Activated naive CD4-positive, alpha-beta T cell treated with anti-CD3 and anti-CD28 coated beads for 36 hours (primary cell): ENCODE measurements at places on chromosomes 5 and 9. TPM values are rescaled to one million over a fixed set of nuclear protein-coding genes. Genes with fewer than 3 reads are reported as not detected.
A peak's percentile ranks its signal among the peaks of the same experiment; 100 is the strongest.

TAF1L gene
- total RNA-seq: not detected

GFI1B gene
- not detected for total RNA-seq

PNPLA7 gene
- 3.1 TPM for total RNA-seq

SLC2A6 gene
- total RNA-seq: 0.62 TPM

EQTN gene
- total RNA-seq: not detected

ZNF474 gene
- total RNA-seq: not detected

FOXD1 gene
- 0.12 TPM for total RNA-seq

SMIM32 gene
- not detected for total RNA-seq

SPATA31E1 gene
- total RNA-seq: not detected

ELOVL7 gene
- 0.31 TPM for total RNA-seq

EIF4EBP3 gene
- 28.5 TPM for total RNA-seq

DNA sequence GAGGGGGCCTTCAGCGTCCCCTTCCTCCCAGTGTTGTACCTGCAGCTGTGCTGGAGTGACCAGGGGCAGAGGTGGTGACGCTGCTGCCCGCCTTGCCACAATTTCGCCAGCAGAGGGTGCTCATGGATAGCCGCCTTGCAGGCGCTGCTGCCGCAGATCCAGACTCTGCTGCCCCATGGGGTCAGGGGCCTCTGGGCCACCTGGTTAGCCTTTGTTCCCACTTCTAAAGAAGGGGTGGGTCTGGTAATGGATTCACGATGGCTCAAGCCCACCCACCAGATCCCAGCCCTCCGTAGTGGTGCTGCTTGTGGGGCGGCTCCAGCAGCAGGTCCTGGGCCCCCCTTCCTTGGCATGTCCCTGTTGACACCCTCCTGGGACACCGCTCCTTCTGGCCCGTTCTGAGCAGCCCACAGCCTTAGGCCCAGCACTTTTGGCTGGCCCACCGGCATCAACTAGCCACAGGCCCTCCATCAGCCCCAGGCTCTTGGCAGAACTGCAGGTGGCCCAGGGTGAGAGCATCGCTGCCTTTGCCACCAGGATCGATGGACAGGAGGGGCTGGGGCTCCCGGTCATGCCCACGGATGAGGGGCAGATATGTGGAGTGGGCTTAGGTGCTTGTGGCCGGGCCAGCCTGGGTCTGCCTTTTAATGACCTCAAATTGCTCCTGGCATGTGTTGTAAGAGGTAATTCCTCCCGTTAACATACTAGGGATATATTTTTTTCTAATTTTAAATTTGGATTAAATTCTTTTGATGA, 57.2 kb downstream of the COL5A1 start:
- DNase-seq: peak; percentile 75

DNA sequence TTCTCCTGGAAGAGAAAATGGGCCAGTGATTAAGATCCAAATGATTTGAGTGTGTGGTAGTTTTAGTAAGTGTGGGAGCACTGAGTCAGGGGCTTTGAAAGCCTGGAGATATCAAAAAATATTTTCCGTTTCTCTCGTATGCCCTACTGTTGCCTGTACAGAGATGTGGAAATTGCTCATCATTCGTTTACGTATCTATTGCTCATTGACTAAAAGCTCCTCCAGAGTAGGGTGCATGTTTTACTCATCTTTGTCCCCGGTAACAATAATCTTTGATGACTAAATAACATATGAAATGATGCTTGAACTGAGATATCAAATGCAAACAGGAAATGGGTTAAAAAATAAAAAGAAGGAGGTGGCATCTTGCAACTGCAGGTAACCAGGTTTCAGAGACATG, 114.2 kb upstream of the FST start:
- DNase-seq: no peak

GRCh38 chr9:8863069-8863468, 1063.5 kb upstream of the DMAC1 start:
- no peak for DNase-seq

- no peak for DNase-seq
Measured at GRCh38 chr9:35755071-35755470, 995 bp upstream of the MSMP start.

- DNase-seq: peak; percentile 17
Measured at GRCh38 chr5:153960269-153961215, 78.2 kb downstream of the FAM114A2 start.

- no peak for DNase-seq
Measured at GRCh38 chr5:28390341-28390740, 1352.0 kb upstream of the CDH9 start.

- DNase-seq: no peak
Measured at GRCh38 chr9:134724202-134724911, 82.8 kb downstream of the COL5A1 start.

DNA sequence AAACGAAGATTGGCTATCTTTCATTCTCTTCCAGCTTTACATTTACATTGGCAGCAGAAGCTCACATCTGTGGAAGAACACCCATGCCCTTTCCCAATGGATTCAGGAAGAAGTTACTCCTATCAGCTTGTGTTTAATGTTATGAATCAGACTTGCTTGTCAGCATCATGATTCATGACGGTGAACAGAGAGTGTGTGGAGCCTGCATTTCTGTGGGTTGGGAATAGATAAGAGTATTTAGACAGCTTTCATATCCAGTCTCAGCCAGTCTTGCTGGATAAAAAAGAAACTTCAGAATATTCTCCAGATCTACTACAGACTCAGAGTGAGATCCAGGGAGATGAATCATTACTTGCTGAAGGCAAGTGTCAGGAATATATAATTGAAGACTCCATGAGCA, 812.9 kb upstream of the ZNF608 start:
- no peak for DNase-seq

GRCh38 chr9:2809692-2810419, 34.0 kb downstream of the PUM3 start:
- DNase-seq: no peak

GRCh38 chr5:103019804-103020203, 100.1 kb downstream of the GIN1 start:
- no peak for DNase-seq

DNA sequence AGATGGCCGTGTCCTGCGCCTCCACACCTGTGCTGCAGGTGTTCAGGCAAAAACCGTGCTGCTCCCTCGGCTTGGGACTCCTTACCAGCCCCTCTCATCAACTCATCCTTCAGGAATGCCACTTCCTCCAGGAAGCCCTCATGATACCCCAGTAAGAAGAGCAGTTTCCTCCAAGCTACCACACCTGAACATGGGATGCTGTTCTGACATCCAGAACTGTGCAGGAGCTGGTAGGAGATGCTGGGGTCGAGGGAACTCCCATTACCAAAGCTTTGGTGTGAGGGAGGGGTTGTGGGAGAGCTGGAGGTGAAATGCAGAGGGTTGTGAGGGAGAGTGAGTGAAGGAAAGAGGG, 18.9 kb downstream of the CARD19 start:
- DNase-seq: no peak

DNA sequence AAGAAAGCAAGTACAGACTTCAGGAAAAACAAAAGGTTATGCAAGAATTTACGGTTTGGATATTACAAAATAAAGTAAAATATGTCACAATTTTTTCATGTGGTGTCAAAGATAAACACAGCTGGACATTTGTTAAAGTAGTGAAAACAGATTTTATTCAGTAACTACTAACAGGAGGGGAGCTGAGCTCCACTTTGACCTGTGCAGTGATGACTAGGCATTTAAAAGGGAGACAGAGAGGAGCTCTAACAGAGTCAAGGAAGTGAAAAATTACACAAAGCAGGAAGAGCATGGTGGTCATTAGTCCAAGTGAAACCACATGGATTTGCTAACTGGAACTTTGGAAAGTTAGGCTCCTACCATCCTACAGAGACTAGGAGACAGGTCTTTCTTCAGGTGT, 263.6 kb upstream of the PCSK5 start:
- DNase-seq: no peak

DNA sequence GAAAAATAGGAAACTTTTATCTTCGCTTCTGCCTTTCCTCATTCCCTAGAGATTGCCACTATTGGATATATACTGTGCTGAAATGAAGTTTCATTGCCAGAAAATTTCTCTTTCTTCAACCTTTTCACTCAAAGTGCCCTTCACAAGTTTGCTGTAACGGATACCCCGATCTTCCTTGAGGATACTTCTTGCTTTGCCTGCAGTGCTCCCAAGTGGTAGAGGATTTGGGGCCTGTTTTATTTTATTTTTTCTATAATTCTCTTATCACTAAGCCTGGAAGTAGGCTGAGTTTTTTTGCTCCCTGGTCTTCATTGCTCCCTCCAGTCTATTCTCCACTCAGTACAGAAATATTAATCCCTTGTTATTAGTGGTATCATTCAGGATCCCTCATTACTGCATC, 481.4 kb upstream of the CDH18 start:
- DNase-seq: no peak
